ENCODE measurements at places on chromosomes 6 and 20.

DNA sequence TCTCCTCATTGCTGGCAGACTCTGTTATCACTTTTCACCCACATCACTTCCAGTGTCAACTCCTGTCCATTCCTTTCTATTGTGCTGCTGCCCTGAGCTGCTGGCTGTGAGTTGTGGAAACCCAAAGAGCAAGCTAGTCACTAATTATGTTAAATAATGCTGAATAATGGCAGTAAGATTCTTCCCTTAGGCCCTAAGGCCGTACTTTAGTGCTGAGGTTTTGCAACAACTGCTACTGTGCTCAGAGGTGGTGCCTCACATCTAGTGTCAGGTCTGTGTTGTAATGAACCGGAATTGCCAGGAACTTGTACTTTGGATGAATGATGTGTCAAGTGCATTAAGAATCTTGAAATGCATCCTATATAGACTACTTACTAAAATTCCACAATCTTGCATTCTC, 372.2 kb upstream of the RNF217 start:
- no peak for DNase-seq

- DNase-seq = peak; percentile 47
Observed at GRCh38 chr6:21188505-21189223, 404.9 kb upstream of the SOX4 start.

- DNase-seq = no peak
Observed at GRCh38 chr6:154378518-154378917, 21.9 kb upstream of the IPCEF1 start.

DNA sequence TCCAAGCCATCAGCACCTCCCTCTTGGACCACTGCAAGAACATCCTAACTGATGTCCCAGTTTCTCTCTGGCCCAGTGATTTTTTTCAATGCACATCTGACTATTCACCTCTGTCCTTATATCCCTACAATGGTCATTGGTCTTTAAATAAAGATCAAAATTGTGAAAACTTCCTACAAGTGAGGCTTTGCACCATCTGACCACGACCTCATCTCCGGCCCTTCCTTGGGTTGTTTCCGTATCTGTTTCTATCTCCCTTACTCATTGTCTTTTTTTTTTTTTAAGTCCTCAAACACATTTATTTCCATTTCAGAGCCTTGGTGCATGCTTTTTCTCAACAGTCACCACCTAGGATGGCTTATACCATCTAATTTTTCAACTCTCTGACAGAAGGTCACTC, 88.1 kb downstream of the IPCEF1 start:
- no peak for DNase-seq

DNA sequence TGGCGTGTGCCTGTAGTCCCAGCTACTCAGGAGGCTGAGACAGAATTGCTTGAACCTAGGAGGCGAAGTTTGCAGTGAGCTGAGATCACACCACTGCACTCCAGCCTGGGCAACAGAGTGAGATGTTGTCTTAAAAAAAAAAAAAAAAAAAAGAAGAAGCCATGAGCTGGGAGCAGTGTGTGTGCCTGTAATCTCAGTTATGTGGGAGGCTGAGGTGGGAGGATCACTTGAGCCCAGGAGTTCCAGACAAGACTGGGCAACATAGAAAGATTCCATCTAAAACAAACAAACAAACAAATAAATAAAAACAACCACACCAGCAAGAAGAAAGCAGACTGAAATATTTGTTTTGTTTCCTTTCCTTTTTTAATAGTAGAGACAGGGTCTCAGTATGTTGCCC, 62.2 kb upstream of the KIF13A start:
- no peak for DNase-seq

GRCh38 chr6:71248306-71248765, 40.3 kb upstream of the OGFRL1 start:
- DNase-seq = peak; percentile 6

DNA sequence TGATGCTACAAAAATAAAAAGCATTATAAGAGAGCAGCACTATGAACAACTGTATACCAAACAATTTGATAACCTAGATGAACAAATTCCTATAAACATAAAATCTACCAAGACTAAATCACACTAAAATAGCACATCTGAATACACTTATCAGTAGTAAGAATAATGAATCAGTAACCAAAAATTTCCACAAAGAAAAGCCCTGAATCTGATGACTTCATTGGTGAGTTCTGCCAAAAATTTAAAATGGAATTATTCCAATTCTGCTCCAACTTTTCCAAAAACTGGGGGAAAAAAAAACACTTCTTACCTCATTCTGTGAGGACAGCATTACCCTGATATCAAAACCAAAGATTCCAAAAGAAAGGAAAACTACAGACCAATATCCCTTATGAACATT, 206.2 kb downstream of the WDR27 start:
- DNase-seq = no peak

DNA sequence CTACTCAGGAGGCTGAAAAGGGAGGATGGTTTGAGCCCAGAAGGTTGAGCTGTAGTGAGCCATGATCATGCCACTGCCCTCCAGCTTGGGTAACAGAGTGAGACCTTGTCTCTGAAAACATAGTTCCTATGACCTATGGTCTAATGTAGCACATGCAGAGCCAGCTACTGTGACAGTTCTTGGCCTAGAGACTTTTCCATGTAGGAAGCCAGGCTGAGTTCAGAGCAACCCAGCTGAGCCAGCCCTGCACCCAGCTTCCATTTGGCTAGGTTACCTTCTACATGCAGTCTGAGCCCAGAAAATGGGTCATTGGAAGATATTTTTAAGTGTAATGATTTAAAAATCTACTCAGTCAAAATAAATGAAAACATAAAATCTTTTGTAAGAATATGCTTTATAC, 92.8 kb downstream of the FNDC1 start:
- no peak for DNase-seq

GRCh38 chr20:36167902-36168503, 13.5 kb downstream of the EPB41L1 start:
- peak; percentile 27 for DNase-seq

GRCh38 chr6:30918670-30919069, 4.6 kb downstream of the VARS2 start:
- DNase-seq = no peak

DNA sequence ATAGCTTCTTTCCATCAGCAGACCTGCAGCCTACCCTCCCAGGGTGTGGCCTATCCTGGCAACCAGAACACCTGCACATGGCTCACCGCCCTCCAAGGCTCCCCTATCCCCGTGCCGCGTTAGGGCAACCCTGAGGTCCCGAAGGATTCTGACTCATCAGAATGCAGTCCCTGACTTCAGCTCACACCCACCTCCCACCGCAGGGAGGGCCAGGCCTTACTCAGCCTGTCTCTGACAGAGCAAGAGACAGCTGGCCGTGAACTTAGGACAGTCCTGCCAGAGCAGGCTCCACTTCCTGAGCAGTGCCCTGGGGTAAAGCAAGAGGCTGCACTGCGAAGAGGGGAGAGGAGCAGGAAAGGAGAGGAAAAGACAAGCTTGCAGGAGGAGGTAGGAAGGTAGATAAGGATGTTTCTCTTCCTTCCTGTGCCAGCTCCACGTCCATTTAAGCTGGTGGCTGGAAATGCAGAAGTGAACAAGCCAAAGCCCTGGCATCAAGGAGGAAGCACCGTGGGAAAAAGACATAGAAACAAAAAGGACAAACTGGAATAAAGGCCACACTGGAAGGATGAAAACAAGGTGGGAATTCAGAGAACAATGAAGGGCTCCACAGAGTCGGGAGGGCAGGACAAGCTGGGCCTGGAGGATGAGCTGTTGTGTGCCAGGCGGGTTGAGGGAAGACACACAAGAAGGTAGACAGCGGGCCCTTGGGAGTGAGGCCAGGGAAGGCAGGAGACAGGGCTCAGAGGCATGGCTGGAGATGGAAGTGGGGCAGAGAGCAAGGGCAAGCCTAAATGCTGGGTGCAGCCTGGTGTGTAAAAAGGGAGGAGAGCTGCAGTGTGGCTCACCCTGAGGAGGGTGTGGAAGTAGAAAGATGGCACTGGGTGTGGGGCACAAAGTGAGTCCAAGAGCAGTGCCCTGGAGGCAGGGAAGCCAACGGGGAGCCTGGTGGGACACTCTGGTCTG, 102.7 kb downstream of the SLC23A2 start:
- DNase-seq = no peak

DNA sequence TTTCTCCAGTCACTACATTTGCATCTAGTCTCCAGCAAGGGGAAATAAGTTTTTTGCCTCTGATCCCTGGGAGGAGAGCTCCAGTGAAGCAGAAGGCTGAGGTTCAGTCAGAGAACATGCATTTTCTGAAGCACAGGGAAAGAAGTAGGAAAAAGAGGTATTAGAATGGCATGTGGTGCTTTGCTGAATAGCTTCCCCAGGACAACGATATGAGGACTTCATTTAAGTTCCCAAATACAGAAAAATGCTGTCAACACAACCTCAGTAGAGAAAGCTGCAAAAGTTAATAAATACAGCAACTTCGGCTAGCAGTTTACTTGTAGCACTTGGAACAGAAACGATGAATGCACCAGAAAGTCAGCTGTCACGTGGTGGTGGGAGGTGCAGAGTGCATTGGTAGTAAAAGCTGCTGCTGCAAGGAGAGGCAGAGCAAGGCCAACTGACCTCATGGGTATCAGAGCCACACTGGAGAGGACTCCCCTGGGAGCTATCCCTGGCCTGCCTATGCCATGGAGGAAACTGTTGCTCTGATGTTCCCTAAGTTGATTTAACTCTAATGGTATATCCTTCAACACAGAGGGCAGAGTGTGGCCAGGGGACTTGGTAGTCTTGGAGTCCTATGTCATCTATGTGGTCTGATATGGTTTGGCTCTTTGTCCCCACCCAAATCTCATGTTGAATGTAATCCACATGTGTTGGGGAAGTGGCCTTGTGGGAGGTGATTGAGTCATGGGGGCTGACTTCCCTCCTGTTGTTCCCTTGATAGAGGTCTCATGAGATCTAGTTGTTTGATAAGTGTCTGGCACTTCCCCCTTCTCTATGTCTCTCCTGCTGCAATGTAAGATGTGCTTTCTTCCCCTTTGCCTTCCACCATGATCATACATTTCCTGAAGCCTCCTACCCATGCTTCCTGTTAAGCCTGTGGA, 85.9 kb downstream of the ADTRP start:
- no peak for DNase-seq

DNA sequence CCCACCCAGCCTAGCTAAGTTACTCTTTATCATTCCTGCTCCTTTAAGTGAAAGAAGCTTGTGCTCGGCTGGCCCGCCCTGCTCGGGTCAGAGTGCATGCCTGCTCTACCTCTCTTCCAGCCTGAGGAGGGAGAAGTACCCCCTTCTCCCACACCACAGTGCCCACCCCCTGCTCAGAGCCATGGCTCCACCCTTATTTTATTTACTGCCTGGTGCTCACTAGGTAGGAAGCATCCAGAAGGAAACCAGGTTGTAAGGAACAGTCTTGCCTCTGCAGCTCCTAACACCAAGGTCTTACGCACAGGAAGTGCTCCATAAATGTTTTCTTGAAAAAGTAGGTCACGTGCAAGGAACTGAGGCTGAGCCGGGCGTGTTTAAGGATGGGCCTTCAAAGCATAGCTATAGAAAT, 105.7 kb upstream of the SNX9 start:
- DNase-seq = no peak

- no peak for DNase-seq
Observed at GRCh38 chr6:128078276-128078675, 177.4 kb upstream of the THEMIS start.

GRCh38 chr6:5997420-5997987, 9.2 kb downstream of the NRN1 start:
- DNase-seq = no peak

GRCh38 chr6:3068329-3069214, at the start of gene RIPK1:
Gene RIPK1, plus strand, starts transcription at chr6:3068494. Its CDS starts 8,330 bp downstream, at chr6:3076824.
- DNase-seq = peak; percentile 92

GRCh38 chr6:82248273-82248735, 760 bp upstream of the IBTK start:
- peak; percentile 84 for DNase-seq

- DNase-seq = no peak
Observed at GRCh38 chr6:71395731-71396409, 107.3 kb downstream of the OGFRL1 start.

- peak; percentile 70 for DNase-seq
Observed at GRCh38 chr6:106145741-106146227, 59.6 kb downstream of the PRDM1 start.

GRCh38 chr6:10205120-10205519, 209.8 kb downstream of the TFAP2A start:
- no peak for DNase-seq

DNA sequence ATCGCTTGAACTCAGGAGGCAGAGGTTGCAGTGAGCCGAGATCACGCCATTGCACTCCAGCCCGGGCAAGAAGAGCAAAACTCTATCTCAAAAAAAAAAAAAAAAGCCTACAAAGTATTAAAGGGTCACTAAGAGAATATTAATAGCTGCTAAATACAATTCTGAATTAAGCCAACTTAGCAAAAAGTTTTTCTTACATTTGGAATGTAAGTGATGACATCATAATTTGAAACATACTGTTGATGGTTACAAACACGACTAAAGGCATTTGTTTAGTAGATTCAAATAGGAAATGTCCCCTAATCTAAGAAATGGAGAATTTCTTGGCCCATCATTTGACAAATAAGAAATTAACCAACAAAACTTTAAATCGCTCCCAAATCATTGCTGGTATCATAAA, 282.8 kb downstream of the RNGTT start:
- DNase-seq = no peak

DNA sequence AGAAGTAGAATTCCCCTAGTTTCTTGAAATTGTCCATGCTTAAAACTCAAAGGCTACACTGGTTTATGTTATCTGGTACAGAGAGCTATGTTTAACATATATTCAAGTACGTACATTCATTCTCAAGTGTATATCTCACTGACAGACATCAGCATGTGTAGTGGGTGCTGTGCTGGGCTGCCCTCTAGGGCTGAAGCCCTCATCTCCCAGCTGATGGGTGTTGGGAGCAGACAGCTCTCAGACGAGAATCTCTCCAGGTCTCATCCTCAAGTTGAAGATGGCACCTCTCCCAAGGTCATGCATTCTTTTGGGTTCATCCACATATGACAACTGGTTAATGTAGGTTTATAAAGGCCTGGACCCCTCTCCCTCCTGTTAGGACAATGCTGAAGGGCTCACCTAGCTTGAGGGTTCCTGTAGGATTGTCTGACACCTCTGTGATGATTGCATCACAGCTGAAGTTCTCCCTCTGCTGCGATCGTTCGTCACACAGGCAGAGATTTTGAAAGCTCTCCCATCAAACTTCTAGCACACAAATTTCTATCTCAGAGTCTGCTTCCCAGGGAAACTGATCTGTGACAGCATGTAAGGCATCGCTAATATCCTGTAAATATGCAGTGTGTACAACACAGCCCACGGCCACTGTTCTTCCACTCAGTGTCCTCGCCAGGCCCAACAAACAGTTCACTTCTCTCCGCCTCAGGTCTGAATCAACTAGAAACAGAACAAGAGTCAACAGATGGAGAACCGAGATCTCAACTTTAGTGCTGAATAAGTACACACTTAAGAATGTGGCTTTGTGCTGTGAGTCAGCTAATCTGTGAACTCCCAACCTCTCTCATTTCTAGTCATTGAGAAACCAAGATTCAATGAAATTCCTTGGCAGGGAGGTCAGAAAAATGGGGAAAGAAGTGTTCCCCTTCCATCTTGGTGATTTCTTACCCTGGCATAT, 43.2 kb downstream of the PREP start:
- DNase-seq = no peak

Data from NCI-H1417 (cell line).